Activated CD4-positive, CD25-positive, alpha-beta regulatory T cell treated with anti-CD3 and anti-CD28 coated beads, Interleukin-2, amount 50 U/mL, for 24 hours (primary cell): ENCODE measurements at places on chromosomes 3 and 15.

- ATAC-seq = no peak
These were observed 192.4 kb upstream of the IL12A start for GRCh38 chr3:159796226-159796625.

DNA sequence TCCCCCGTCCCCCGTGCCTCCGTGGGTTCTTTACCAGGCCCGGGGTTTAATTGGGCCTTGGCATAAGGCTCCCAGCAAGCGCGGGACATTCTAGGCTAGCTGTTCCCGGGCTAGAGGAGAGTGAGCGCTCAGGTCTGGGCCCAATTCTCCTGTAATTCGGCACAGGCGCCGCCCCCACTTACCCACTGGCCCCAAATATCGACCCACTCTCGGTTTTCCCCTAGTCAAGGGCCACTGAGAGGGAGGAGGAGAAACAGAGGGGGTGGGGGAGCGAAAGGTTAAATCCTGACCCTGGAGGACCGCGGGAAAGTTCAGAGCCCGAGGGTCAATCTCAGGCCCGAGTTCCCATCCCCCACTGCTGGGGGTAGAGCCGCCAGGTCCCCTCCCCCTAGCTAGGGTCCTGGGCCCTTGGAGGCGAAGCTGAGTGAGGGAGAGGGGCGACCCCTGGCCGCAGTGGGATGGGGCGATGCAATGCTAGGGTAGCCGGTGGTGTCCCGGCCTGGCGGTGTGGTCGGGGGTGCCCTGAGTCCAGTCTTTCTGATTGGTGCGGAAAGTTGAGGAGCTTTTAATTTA is 8.5 kb upstream of the ONECUT1 start:
- no peak for ATAC-seq

DNA sequence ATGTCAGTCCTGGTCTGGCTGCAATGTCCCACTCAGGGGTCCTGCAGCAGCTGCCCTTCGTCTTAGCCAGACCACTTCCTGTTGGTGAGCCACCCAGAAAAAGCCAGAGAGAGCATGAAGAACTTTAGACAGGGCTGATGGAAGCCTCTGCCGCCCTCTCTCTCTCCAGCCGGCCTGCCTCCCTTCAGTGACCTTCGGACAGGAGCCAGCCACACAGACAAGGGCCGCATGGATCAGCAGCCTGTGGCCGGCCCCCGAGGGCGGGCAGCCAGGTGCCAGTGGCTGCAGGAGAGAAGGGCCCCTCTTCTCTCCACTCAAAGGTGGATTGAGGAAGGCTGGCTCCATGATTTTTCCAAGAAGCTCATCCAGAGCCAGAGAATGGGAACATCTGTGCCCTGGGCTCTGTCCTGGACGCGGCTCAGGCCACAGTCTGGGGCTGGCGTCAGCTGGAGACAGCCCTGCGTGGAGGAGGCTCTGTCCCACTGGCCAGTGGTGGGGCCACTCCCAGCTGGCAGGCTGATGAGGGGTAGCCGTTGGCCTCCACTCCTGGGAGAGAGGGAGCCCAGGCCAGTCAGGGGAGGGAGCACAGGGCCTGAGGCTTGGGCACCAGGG is 42.9 kb downstream of the ISG20 start:
- ATAC-seq = no peak

GRCh38 chr3:39803956-39804355 is 5.5 kb upstream of the MYRIP start:
- ATAC-seq = no peak

DNA sequence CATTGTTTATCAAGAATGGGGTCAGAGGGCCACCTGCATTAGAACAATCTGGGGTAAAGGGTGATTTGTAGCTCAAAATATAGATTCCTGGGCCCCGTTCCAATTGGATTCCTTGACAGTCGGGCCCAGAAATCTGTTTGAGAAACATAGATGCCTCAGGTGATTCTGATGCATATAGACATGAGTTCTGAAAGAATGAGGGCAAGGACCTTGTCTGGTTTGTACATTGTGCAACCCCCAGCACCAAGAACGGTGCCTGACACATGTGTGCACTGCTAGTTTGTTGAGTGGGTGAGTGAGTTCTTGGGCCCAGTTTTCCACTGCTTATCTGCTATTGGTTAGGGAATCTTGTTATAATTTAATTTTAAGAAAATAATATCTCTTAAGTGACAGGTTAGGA is 16.6 kb downstream of the CRYBG3 start:
- ATAC-seq = no peak

- ATAC-seq = no peak
These were observed 69.8 kb upstream of the PROK2 start for GRCh38 chr3:71854706-71855105.
